Stimulated activated CD4-positive, alpha-beta T cell treated with anti-CD3 and anti-CD28 coated beads, TNF-alpha, amount 100 ng/mL, for 24 hours (primary cell): ENCODE measurements at places on chromosomes 6 and 20.

DNA sequence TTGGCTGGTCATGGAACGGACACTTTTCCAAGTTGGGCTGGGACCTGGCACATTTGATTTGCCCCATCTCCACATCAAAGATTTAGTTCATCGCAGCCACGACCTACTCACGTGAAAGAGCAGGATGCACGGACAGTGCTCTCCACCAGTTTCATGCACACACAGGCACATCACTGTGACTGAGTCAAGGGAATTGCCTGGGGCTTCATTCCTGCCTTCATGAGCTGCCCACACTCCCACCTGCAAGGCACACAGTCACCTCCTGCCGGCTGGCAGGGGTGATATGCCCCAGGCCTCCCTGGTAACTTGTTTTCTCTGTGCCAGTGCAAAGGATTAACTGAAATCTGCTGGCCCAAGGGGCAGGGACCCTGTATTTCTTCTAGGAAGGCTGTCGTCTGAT is 23.3 kb upstream of the CST1 start:
- no peak for DNase-seq

DNA sequence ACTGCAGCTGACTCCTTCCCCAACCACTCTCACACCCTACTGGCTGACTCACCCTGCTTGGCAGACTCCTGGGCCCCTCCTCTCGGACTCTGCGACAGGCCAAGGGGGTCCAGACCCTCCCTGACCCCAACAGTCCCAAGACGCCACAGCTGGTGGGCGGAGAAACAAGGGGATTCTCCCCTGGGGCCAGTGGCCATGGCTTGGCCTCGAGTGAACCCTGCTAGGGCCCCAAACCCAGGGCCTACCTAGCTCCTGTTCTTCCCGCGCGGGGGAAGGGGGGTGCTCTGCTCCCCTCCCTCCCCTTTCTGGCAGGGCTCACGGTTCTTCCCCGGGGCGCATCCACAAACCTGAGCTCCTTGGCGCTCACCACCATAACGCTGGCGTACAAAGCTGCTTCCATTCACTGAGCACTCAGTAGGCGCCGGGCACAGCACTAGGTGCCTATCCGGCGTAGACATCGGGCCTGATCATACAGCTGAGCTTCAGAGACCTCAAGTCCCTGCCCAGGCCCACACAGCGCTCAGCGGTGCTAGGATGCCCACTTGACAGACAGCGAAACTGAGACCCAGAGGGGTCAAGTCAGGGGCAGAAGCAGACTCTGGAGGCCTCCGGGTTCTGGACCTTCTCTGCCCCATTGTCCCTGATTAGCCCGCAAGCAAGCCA is 597 bp downstream of the ADA start:
- DNase-seq: peak; percentile 35

DNA sequence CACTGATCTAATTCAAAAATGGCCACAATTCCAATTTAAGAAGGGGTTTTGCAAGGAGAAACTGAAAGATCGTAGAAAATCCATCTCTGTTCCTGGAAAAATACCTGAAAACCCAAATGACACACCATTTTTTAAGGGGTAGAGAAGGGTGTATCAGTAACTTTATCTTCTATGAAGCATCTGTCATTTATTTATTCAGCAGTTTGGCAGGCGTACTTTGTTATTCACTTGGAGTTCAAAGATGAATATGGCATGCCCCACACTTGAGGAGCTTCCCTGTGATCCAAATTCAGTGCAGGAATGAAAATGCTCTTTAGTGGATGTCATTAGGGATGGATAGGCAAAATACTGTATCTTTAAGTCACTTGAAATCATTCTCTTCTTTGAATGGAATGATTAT is 7.2 kb downstream of the HINT3 start:
- no peak for DNase-seq

DNA sequence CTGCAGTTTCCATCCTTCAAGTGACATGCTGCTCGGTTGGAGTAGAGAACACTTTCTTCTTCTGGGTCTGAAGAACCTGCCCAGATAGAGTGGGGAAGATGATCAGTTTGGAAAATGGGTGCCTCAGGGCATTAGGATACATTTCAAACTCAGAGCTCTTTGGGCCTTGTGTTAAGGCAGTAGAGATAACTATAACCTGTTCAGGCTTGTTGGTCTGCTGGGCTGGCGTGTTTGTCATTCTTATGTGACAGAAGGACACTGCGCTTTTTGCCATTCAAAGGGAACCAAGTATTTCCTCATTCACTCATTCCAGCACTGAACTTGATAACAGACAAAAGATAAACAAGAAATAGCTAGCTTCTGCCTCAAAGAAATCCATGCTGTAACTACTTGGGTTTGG is 3.8 kb downstream of the TOMM34 start:
- no peak for DNase-seq

DNA sequence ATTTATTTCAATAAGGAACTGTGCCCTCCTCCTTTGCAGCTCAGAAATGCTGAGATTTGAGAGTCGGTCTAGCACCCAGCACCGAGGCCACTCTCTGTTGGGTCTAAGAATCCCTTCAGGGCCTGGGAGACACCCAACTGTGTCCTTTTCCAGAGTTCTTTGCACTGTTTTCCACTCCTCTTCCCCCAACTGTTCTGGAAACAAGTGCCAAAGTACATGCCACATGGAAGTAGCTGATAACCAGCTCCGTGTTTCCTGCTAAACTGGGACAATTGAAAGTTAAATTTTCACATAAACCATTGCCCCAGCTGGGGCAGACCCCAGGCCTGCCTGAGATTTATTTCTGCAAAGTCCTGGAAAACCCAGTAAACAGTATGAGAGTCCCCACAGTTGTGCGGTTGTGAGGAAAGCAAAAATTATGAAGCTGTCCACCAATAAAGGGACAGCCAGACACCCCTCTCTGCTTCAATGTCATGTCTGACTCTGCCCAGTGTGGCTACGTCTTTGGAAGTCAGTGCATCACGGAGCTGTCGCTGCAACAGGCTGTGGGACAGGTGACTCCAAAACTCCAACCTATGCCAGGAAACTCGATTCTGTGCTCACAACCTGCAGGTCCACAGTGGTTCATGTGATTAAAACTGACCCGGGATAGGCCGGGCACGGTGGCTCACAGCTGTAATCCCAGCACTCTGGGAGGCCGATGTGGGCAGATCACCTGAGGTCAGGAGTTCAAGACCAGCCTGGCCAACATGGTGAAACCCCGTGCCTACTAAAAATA is 178.0 kb upstream of the AFDN start:
- DNase-seq: no peak

DNA sequence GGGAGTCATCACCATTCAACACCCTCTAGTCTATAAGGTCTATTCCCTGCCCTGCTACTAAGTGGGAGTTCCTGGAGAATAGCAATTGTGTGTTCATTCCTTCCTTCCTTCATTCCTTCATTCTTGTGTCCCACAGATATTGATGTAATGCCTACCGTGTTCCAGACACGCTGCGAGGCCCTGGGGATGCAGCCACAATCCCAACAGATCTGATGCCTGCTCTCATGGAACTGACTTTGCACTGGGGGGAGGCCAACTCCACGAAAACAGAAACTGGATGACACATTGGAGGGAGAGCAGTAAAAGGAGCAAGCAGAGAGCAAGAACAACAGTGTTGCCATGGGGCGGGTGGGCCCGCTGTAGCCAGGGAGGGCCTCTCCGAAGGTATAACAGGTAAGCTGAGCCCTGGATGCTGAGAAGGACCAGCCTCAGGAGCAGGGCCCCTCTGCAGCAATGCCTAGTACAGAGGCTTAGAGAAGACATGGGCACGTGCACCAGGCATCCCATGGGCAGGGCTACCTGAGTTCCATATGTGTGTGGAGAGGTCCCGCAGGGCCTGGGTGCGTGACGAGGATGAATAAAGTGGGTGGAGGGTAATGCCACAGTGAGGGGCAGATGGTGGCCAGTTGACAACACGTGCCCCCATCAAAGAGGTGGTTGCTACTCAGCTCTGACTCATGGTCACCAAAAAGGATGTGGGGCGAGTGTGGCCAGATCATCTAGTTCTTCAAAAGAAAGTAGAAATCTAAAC is 173.9 kb downstream of the NFATC2 start:
- no peak for DNase-seq

- DNase-seq: no peak
Observed at GRCh38 chr20:46893877-46894578, 615 bp upstream of the EYA2 start.

DNA sequence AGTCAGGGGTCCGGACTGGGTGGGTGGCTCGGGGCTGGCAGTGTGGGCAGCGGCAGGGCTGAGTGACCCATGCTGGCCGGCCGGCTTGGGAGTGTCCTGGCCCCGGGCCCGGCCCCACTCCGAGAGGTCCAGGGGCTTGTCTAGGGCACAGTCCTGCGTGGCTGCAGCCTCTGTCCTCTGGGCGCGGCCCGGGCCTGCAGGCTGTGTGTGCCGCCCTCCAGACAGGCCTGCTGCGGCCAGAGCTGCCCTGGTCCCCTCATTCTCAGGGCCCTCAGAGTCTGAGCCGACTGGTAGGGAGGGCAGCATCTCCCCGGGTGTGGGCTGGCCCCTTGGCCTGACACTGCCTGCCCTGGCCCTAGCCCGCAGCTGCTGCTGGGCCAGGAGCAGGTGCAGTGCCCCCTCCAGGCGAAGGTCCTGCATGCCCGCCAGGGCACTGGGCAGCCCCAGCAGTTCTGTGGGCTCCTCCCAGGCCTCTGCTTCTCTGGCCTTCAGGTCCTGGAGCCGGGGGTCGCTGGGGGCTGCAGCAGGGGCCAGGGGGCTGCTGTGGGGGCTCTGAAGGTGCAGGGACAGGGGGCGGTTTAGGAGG is 6.9 kb upstream of the CABLES2 start:
- no peak for DNase-seq

DNA sequence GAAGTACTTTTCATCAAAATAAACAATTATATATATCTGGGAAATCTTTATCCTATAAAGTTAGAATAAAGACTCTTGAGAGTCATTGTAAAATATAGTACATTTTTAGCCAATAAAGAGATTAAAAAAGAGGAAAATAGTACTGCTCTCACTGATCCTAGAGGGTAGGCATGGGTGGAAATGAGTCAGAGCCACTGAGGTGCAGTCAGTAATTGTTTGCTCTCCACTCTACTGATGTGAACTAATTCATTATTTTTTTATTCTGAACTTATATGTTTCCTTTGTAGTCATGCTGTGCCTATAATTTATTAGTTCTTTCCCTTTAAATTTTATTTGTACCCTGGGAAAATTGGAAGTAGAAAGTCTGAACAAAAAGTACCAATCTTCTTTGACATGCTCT is 1359.4 kb upstream of the GJE1 start:
- no peak for DNase-seq

- DNase-seq: no peak
Observed at GRCh38 chr20:62899633-62900051, 26.7 kb downstream of the DIDO1 start.

GRCh38 chr6:46876126-46876525 is 45.6 kb downstream of the ADGRF5 start:
- DNase-seq: no peak

GRCh38 chr6:44076356-44077213 is 50.7 kb downstream of the MRPL14 start:
- DNase-seq: no peak
